ENCODE measurements at places on chromosomes 5 and 9. TPM values are rescaled to one million over a fixed set of nuclear protein-coding genes. Genes with fewer than 3 reads are reported as not detected.

Gene MYOT
- total RNA-seq: 26.8 TPM

Gene IL5
- total RNA-seq: not detected

Gene ZNF462
- total RNA-seq: 25.7 TPM

Gene LCN6
- not detected for total RNA-seq

Gene GDF9
- total RNA-seq: 0.30 TPM

Gene TPPP
- total RNA-seq: 1.1 TPM

Gene HTR1A
- total RNA-seq: not detected

Gene SPINK13
- not detected for total RNA-seq
